ENCODE measurements at places on chromosomes 4 and X.

DNA sequence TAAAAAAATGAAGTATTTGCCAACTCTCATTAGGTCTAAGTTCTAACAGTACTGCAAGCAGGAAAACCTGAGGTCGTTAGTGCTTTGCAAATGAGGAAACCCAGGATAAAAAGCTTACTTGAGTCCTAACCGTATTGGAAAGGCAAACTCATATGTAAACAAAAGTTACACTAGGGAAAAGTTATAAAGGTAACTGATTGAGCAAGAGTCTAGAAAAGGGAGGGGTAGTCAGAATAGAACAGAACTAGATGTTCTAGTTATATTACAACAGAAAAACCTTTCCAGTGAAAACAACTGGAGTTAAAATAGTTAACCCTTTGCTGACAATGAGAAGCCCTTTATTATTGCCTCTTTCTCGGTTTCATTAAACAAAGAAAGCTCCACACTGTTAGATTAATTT, 66.4 kb upstream of the MAOA start:
- no peak for DNase-seq

DNA sequence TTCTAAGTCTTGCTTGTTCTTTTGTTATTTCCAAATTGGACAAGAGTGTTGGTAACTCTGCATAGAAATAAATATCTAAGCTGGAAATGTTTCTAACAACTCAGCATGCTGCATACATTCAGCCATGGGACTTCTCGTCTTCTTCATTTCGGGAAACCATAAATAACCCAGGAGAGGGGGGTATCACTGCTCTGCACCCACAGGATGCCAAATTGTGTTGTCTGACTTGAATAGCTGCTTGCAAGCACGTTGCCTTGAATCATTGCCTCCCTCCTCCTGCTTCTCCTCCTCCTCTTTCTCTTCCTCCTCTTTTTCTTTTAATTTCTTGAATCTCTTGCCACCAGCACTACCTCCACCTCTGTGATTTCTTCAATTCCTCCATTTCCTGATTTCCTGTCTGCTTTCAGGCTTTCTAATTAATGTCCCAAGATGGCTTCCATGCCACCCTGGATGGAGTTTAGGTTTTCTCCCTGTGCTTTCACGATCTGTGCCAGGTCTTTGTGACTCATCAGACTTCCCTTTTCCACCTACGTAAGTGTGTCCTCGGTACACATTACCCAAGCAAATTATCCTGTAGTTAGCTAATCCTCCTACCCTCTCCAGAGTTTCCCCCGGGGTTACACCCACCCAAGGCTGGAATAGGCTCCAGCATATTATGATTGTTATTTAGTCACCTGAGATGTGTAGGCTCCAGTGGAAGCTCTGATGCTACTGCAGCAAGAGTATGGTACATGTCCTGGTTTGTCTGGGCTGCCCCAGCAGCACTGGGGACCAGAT, 122.6 kb upstream of the VCX3B start:
- no peak for DNase-seq

DNA sequence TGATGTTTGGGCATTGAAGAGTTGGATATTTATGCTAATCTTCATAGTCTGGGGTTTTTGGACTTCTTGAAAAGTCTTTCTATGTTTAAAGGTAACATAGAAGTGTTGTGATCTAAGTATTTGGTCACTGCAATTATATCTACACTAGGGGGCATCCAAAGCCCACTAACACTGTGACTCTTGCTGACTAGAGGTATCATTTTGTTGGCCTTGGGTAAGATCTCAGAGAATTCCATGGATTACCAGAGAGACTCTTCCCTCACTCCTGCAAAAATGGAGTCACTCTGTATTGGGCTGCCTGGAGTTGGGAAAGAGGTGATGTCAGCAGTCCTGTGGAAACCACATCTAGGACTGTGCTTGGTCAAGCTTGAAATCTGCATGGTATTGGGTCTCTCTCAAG, 1077.6 kb downstream of the FAM133A start:
- DNase-seq, result no peak

GRCh38 chrX:7852166-7852565, 9.2 kb downstream of the VCX start:
- DNase-seq, result no peak

DNA sequence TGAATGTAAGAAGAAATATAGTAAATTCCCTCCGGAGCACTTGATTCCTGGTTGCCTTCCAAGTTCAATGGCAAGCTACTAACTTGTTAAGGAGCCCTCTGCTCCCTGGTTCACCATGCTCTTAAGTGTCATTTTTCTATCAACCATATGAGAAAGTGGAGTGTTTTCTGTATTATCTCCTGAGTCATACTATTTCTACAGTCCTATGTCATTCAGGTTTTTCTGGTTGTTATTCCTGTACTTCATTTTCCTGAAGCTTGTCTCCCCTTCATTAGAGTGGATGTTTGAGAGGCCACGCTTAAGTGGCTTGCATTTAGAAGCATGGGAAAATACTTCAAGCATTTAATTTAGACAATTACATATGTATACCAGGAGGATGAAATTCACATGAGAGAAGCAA, 14.7 kb upstream of the EPGN start:
- no peak for DNase-seq

Data from GM12892 (cell line).